HuH-7 (cell line): ENCODE measurements at places on chromosomes 7 and 10.

GRCh38 chr10:31152421-31153135, 120.9 kb upstream of the ZNF438 start:
- no peak for DNase-seq

DNA sequence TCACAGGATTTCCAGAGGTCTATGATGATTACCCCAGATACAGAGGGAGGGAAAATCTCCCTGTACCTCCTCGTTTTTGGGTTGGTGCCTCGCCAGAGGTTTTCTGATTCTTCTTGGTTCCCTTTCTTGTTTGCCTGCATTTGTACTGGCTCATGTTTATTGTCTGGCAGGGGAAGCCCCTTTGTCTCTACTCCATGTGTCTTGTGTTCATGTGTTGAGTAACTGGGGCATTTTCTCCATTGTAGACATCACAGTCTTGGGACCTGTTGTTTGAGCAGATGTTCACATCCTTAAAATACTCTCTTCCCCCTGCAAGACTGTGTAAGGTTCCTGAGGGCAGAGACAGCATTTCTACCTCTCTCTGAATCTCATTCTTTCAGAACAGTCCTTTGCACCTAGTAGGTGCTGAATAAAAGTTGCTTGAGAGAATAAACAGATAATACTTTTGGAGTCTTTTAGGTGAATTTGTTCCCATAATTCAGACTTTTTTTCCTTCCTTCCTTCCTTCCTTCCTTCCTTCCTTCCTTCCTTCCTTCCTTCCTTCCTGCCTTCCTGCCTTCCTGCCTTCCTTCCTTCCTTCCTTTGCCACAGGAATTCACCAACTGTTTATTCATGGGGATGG, 25.1 kb downstream of the CDK14 start:
- DNase-seq, result no peak

DNA sequence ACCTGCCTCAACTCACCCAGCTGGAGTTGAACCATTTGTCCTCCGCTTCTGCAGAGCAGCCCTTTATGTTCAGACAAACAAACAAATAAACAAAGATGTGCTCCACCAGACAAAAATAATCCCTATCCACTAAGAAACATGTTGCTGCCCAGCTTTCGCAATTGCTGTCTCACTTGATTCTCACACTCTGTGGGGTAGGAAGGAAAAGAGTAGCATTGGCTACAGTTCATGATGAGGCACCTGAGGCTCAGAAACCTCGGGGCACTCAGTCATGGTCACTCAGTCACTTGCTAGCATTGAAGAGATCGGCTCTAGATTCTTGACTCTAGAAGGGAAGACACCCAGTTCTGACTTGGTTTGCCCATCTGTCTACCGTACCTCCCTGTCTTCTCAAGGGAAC, 88.0 kb upstream of the ZMIZ1 start:
- DNase-seq, result no peak

- no peak for DNase-seq
Measured at GRCh38 chr10:51860257-51860656, 160.9 kb upstream of the CSTF2T start.

- DNase-seq, result no peak
Measured at GRCh38 chr7:7563813-7564212, 2.9 kb upstream of the MIOS start.
